ENCODE measurements at places on chromosomes 2 and 18.

GRCh38 chr2:211138551-211138950, 582.2 kb downstream of the CPS1 start:
- no peak for DNase-seq

GRCh38 chr2:200523604-200524003, 2.4 kb upstream of the SGO2 start:
- no peak for DNase-seq

GRCh38 chr18:22152093-22152492, 17.3 kb upstream of the GATA6 start:
- no peak for DNase-seq

DNA sequence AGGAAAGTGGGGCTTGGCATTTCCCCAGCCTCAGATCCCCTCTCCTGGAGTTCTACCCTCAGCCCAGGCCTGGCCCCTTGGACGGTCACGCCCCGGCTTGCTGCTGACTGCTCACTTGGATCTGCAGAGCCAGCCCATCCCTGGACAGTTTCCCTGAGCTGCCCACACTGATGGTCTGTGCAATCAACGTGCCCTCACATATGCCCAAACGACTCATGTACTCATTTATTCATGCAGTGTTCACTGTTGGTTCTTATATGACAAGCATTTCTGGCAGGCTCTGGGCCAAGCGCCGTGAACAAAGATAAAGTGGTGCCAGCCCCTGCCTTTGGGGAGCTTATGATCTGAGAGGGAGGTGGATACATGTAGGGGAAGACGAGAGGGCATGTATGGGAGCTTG, 20.3 kb upstream of the GLI2 start:
- DNase-seq = peak; percentile 73

GRCh38 chr2:112342067-112342550, 66.7 kb downstream of the ZC3H6 start:
- DNase-seq = no peak

- no peak for DNase-seq
Observed at GRCh38 chr2:135557530-135557929, 26.2 kb downstream of the R3HDM1 start.

GRCh38 chr2:60834270-60834717, 47.1 kb upstream of the REL start:
- no peak for DNase-seq

DNA sequence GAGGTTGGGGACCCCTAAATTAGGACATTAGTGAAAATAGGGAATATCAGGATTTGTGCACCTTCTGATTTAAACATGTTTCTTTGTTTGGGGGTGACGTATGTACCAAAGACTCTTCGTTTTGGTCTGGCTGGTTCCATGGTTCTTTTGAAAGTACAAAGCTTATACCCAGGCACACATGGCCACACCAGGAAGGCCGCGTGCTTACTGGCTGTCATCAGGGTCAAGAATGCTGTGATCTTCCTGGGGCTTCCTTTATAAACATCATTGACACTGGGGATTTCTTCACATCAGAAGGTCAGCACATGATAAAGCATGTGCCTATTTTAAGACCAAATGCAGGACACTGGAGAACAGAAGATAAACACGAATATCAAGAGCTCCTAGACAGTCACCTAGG, 230.6 kb upstream of the ID2 start:
- no peak for DNase-seq

DNA sequence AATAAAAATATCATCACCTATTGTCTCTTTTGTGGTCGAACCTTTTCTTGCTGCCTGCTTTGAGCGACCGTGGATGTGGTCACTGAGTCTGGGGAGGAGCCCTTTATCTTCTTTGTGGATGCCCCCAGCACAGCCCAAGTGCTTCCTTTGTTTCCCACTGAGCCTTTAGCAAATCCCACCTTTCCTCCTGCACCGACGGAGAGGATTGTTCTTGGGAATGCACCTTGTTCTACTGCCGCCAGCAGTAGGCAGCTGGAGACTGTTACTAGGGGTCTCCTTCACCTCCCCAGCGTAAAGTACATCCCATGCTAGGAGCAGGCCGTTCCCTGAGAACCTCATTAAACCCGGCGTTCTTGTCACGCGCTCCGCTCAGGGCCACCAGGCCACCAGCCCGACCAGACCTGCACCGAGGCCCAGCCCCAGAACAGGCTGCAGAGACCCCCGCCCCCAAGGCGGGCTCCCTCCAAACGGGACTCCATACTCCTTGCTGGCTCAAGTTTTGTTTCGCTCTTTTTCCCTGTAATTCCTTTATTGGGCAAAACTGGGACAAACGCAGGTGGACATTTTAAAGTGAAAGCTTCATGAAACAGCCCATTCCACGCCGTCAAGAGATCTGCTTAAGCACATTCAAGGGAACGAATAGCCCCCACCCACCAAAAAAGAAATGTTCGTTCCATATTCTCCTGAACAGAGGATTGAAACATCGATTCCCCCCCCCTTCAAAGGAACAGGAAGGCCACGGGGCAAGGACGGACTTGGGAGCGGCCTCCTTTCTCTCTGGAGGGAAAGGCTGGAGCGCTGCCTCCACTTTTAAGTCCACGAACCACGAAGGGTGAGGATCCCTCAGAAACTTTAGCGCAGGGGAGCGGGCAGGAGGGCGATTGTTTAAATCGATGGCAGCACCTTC, 1.1 kb upstream of the MAT2A start:
- DNase-seq = peak; percentile 87

DNA sequence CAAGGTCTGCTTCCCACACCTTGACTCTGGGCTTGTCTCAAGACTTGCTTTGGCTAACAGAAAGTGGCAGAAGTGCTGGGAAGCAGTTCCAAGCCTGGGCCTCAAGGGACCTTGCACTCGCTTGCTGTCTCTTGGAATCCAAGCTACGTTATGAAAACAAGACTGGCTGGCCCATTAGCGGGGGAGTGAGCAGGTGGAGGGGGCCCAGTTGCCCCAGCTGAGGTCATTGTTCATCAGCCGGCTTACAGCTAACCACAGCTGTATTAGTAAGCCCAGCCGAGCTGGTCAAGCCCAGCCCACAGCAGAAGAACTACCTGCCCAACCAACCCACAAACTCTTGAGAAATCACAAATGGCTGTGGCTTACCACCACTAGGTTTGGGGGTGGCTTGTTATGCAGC, 63.1 kb downstream of the MARCO start:
- DNase-seq = peak; percentile 67

- DNase-seq = no peak
Observed at GRCh38 chr2:151483546-151483945, 73.8 kb downstream of the RIF1 start.

- DNase-seq = no peak
Observed at GRCh38 chr2:69631402-69631801, 12.1 kb downstream of the AAK1 start.

DNA sequence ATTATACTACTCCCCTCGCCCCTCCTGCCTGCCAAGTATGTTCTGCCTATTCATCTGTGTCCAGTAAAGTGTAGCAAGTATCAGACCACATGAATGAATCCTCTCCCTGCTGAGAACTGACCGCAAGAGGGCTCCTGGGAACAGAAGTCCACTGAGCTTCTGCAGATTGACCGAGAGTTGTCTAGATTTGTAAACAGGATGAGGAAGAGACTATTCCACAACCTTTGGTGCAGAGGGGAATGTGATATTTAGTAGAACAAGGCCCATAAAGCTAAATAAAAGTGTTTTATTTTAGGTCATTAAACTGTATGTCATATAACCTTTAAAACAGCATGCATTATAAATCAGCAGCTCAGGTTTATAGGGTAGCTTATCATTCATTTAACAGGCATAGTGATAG, 377.0 kb downstream of the DCC start:
- no peak for DNase-seq

DNA sequence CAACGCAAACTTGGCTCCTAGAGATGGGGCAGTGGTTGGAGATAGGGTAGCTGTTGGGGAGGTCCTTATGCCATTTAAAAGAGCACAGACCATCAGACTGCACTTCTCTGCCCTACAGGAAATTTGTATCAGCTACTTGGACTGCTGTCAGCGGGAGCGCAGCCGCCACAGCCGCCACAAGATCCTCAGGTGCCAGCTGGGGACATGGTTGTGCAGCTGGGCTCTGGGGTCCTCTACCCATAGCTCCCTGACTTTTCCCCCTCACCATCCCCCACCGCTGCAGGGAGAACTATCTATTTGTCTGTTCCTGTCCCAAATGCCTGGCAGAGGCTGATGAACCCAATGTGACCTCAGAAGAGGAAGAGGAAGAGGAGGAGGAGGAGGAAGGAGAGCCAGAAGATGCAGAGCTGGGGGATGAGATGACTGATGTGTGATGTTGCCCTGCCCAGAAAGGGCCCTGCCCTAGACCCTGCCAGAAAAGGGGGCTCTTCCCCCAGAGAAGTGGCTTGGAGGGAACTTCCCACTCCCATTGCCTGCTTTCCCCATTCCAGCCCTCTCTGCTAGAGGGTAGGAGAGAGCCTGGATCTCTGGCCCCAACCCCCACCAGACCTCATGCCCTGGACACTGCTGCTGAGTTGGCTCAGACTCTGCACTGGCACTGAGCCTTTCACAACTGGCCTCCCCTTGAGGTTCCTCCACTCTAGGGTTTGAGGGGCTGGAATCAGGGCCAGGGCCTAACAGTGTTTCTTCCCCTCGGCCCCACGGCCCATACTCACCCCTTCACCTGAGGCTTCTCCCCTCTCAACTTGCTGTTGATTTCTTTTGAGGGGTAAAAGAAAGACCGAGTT, 7.3 kb downstream of the PRADC1 start:
- DNase-seq = peak; percentile 62

GRCh38 chr2:98734162-98734561, 3.2 kb upstream of the MGAT4A start:
- no peak for DNase-seq

DNA sequence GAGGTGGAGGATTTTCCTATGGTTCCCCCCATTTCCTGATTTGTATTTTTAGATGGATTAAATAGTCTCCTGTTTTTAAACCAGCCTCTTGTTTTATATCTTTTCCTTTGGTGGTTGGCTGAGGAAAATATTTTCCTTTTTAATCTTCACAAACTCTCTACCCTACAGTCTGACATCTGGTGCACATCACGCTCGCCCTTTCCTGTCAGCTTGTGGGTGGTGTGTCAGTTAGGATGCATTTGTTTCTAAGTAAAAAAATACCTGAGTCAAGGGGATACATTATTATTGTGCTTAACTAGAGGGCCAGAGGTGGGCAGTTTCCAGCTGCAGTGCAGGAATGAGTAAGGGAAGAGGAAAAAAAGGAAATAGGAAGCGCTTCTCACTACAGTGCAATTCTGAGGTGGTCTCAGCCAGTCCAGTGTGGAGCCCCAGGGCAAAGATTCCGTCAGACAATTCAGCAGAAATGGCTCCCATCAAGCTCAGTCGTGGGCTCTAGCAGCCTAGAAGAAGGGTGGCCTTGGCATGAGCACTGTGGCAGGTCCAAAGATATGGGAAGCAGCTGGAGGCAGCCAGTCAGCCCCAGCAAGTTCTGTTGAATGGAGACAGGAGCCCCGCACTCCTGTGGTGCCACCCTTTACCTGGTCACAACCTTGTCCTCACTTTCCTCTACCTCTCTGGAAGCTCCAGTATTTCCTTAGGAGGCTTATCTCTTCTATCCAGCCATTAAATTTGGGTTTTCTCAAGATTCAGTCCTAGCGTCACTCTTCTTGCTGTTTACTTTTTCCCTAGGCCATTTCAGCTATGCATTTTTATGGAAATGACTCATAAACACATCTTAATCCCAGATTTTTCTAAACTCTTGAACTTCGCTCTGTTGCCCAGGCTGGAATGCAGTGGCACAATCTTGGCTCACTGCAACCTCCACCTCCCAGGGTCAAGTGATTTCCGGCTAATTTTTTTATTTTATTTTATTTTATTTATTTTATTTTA, 18.5 kb downstream of the SFTPB start:
- no peak for DNase-seq

DNA sequence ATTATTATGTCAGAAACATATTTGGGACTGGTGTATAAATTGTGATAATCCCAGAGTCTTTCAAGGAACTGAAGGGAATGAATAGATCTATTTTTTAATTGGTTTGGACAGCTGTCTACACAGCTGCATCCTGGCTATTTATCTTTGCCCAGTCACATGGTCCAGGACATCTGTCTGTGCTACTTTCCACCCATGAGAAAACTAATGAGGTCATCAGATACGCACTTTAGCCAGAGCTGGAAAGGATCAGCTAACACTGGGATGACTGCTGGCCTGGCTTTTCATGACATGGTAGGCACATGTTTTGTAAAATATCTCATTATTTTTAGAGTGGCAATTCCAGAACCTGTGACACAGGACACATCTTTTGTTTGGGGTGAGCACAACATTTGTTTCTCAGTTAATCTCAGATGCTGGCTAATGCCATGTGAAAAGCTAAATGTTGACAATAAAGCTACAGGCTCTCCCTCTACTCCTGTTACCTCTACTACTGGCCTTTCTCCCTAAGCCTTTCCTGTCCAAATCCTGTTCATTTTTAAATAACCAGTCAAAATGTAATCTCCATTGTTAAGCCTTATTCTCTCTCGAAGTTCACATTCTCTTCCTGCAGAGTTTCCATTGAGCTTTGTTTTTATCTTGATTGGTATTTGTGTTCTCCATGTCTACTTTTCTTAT, 500.7 kb downstream of the RIT2 start:
- DNase-seq = no peak

DNA sequence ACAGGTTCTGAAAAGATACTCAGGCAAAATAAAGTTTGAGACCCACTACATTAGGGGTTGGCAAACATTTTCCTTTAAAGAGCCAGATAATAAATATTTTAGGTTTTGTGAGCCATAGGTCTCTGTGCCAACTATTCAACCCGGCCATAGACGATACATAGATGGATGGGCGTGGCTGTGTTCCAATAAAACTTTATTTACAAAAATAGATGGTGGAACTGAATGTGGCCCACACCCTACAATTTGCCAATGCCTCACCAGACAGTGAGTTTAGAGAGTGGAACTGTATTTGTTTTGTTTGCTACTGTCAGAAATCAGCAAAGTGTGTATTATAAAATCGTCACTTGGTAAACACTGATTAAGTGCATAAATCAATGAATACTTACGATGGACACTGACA, 78.0 kb downstream of the ACKR3 start:
- DNase-seq = no peak

DNA sequence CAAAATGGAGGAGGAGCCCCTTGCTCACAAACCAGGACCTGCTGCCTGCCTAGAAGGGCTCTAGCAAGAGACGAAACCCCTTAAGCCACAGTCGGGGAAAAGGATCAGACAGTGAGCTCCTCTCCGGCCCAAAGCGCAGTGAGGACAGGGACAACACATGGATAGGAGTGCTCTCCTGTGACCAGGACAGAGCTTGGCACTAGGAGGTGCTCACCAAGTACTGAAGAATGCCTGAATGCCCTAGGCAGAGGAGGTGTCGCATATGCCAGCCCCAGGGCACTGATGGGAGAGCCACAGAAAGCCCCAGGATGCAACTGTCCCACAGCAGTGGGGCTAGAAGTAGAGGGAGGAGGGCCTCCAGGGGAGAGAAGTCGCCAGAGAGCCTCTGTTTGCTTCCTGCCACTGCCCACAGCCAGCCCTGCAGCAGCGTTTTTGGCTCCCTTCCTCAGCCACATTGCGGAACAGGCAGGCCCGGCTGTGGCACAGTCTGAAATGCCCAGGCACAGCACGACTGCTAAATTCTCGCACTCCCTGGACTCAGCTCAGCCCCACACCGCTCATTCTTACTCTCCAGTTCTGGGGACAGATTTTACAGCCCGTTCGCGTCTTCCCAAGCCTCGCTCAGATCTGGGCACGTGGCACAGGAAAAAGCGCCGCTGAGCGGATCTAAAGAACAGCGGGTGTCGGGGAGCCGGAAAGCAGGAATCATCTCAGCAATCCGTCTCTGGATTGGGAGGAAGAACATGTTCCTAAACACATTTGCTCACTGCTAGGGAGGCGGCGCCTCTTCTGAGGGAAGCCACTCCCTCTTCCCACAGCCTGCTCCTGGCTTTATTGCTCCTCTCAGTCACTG, 98.7 kb upstream of the POU3F3 start:
- DNase-seq = no peak
